ENCODE measurements at places on chromosomes 11 and 22.

- DNase-seq: peak; percentile 21
These were observed 12.4 kb upstream of the KLHL35 start for GRCh38 chr11:75445315-75445953.

DNA sequence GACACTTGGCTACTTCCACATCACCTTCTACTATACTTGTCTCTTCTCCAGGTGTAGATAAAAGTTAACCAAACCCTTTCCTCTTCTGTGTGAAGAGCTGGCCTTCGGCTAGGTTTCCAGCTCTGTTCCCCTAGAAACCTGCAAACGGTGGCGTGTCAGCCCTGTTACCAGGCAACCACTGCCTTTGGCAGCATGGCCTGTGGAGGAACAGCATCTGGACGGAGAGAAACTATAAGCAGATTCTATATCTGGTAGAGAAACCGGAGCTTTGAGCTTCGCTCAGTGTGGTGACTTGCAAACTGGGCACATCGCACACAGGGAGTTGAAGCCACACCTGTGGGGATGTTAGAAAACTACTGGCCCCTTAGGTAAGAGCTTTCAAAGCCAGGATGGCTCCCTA, 35.9 kb downstream of the ARAP1 start:
- no peak for DNase-seq

DNA sequence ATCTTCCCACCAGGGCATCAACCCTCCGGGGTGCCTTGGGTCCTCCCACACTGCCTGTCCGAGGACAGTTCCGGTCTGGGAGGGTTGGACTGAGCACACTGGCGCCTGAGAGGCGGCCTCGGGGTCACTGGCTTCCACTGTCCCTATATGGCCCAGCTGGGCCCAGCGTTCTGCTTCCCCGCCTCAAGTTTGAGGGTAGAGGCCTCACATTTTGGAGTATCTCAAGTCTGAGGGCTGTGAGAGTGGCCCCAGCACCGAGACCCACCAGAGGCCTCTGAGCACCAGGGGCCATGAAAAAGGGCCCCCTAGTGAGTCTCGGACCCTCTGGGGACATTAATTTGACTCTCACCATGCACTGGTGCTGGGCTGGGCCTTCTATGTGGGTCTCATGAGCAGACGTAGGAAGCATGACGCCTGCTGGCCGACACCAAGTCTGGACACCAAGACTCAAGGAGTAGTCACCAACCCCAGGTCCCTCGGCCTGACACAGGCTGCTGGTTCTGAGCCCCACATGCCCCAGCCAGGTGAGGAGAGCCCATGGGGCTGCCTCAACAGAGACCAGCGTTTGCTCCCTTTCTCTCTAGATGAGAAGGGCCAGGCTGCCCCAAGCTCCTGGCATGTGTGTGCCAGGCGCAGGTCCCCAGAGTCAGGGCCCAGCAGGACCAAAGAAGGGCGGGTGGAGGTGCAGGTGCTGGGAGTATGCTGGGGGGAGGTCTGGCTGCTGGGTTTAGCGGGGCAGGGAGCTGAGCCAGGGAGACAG, 27.5 kb downstream of the ARVCF start:
- DNase-seq: no peak

- no peak for DNase-seq
These were observed 390.3 kb downstream of the SHANK2 start for GRCh38 chr11:70862093-70862492.

GRCh38 chr22:20663137-20663828, 110.6 kb upstream of the SERPIND1 start:
- DNase-seq: no peak

DNA sequence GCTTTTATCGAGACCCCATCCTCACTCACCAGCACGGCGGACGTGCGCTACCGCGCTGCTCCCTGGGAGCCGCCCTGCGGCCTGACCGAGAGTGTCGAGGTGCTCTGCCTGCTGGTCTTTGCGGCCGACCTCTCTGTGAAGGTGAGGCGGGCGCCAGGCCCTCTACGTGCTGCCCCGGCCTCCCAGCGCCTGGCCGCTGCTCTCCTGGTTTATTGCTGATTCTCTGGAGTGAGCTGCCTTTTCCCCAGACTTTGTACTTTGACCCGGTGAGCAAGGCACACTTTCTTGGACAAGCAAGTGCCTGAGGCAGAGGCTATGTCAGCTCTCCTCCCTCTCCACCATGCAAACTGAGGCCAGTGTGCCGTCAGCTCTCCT, 6.5 kb downstream of the TPCN2 start:
- DNase-seq: no peak
